ENCODE measurements at places on chromosomes 2 and 18.

DNA sequence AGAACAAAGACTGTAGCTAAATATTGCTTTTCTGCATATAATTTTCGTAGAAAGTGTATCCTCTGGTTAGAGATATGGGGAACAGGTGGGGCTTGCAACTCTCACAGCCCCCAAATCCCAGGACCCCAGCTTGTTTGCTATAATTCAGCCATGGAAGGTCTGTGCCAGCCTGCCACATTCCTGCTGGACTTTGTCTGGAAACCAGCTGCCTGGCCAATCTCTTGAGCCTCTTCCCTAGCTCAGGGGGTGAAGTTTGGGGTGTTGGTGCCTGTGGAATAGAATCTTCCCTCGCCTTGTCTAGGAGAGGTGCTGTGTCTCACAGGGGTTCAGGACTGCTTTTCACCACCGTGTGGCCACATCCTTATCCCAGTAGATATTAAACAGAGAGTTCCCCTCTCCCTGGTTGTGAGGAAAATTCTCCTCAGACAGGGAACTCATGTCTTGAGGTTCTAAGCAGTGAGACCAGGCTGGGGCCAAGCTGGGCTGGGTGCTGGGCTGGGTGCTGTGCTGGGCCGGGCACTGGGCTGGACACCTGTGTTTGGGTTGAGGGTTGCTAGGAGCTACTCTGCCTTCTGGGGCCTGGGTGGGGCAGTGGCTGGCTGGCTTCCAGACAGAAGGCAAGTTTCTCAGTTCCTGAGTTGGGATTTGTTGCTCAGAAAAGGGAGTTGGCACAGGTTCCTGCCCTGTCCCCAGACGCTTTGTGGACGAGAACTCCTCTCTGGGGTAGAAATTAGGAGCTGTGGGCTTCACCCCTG lies 12.3 kb downstream of the TOGARAM2 start:
- no peak for DNase-seq

GRCh38 chr2:48264627-48265026 lies 265.3 kb upstream of the STON1 start:
- no peak for DNase-seq

- DNase-seq, result no peak
These were observed 398.0 kb upstream of the DCC start for GRCh38 chr18:51941999-51942398.

DNA sequence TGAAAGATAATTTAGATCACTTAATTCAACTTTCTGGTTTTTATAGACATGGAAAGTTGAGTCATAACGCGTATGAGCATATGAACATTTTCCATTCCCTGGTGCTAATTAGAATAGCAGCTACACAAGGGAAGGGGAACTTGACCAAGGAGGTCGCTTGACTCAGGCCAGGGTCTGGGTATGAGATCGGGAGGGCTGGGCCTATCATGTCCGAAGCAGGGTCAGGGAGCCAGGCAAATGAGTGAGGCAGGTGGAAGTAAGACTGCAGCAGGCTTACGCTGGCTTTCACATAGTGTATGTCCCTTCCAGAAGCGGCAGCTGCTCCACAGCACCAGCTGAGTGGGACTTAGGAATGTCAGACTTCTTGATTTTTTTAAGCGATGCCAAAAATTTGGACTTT lies 14.7 kb downstream of the RALB start:
- DNase-seq, result no peak

DNA sequence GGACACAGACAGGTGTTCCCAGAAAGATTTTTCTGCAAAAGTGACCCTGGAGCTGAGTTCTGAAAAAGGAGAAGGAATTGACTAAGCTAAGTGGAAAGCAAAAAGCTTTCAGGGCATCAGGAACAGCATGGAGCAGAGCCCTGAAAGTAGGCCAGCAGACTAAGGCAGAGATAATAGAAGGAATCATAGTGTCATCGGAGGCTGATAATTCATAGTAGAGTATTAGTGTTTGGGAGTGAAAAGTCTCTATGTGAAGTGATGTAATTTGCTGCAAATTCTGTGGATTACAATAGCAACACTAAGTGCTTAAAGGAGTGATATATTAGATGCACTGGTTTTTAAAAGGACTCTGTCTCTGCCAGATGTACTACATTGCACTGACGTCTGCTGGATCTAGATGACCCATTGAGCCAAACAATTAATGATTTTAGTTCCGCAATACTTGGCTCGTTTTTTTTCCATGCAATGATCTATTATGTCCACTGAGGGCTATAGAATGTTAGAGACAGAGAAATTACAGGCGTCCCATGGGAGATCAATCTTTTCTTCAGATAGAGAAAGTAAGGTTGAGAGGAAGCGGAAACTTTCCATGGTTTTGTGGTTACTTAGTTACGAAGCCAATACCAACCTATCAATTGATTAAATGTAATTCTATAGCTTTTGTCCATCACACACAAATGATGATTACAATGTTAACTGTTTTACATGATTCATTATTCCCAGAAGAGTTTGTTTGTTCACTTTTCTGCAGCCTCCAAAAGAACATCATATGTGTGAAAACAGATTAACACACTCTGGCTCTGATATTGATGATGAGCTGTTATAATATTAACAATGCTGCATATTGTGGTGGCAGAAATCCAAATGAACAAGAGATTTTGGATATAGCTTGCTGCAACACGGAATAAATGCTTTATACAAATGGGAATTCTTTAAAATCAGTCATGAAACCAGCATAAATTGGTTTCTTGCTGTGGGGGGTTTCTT lies 143.7 kb downstream of the MC4R start:
- peak; percentile 11 for DNase-seq

GRCh38 chr2:115596659-115597375 lies 1154.4 kb downstream of the DPP10 start:
- DNase-seq, result no peak

DNA sequence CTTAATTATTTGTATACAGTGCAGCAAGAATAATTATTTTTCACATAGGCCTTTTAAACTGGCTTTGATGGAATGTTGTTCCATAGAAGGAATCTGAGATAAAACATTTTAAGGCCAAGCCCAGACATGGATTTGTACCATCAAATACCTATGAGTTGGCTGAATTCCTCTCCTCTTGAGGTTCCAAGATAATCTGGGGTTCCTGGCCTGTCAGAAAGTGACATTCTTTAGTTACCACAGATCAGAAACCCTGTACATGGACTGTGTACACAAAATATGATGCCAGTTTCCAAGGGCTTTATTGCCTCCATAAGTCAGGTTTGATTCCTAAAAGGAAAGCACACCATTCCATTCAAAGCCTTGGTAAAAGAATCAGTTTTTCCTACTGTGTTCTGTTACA lies 1256.7 kb upstream of the NRXN1 start:
- no peak for DNase-seq

- DNase-seq, result no peak
These were observed 12.3 kb upstream of the STK17B start for GRCh38 chr2:196183528-196184231.

DNA sequence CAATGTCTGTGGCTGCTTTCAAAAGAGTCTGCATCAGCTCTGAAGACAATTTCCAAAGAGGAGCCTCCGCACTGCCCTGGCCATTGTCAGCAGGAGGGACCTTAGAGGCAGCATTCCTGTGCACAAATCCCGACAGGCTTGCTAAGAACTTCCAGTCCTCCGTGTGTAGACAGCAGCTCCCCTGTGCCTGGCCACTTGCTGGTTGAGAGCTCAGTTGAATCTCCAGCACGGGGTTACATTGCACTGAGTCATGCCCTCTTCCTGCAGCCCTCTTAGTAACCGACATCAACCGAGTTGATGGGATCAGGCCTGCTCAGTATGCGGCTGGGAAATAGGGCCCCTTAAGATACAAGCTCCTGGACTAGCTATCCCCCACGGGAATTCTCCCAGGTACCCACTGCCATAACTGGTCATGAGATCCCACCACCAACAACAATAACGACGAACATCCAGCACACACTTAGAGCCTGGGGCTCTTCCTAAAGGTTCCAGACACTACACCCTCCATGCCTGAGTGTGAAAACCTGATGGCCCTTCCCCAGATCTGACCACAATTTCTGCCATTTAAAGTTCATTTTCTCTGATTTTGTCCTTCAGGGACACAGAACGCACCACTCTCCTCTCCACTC lies 12.0 kb downstream of the ATP6V1B1 start:
- DNase-seq, result peak; percentile 52

DNA sequence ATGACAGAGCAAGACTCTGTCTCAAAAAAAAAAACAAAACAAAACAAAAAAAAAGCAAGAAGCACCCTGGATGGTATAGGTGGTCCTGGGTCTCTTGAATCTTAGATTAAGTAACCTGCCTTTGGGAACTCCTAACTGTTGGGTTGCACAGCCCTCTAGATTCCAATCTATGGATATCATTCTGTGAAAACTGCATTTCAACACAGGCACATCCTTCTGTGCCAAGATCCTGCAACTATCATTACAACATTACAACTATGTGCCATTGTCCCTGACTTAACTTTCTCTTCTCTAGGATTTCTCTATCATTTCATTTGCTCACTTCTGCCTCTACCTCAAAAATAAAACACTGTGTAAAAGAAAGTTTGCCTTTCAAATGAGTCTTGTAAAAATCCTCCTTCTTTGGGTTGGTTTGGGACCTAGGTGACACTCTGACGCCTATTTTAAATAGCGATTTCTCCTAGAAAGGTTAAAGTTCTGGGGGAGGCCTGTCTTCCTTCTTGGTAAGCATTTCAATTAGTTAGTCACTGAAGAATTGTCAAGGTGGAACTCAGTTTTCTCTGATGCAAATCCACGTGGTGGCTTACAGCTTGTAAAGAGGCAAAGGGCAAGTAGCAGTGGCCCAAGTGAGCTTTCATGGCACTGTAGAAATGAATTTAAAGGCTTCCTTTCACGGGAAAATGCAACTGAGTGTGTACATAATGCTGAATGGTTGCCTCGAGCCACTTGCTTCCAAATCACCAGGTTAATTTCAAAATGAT lies 9.2 kb downstream of the LGALSL start:
- peak; percentile 55 for DNase-seq
